Foreskin keratinocyte (primary cell): ENCODE measurements at places on chromosomes 12 and 14. TPM values are rescaled to one million over a fixed set of nuclear protein-coding genes. Genes with fewer than 3 reads are reported as not detected.

The KRT2 gene
- not detected in 2 replicates for total RNA-seq

The CCDC184 gene
- total RNA-seq, result 0.35 and 1.4 TPM in 2 replicates

The KCNK13 gene
- total RNA-seq, result not detected in 2 replicates

The IAPP gene
- not detected in 2 replicates for total RNA-seq

DNA sequence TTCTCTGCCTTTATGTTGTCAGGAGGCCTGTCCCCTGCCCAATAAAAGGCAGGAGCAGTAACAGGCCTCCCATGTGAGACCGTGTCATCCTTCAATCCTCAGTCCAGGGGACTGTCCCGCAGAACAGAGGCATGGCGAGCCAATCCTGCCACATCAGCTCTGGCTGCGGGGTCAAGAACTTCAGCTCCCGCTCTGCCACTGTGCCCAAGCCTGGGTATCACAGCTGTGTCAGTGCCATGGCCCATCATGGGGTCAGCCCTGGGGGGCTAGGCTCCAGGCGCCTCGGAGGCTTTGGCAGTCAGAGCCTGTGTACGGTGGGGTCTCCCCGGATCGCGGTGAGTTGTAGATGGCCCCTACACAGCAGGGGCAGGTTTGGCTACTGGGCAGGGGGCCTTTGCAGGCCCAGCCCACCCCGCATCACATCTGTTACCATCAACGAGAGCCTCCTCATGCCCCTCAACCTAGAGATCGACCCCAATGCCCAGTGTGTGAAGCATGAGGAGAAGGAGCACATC, 19.9 kb upstream of the KRT83 start:
- no peak for DNase-seq

- no peak for DNase-seq
These were observed 792.3 kb downstream of the TMEM121 start for GRCh38 chr14:106318700-106319099.

DNA sequence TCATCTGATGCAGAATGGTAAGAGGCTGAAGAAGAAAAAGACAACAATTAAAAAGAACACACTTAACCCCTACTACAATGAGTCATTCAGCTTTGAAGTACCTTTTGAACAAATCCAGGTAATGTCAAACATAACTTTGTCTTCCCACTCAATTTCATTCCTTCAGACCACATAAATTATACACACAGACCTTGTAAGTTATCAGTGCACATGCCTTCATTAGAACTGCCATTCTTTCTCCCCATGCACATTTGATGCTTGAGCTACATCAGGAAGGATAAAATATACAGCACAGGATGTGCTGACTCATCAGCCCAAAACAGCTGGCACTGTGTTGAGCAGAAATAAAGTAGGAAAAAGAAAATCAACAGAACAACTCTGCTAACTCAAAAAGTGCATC, 246.7 kb downstream of the PAWR start:
- DNase-seq, result no peak

- DNase-seq, result no peak
These were observed 466.1 kb downstream of the PRKD1 start for GRCh38 chr14:29461506-29461905.

DNA sequence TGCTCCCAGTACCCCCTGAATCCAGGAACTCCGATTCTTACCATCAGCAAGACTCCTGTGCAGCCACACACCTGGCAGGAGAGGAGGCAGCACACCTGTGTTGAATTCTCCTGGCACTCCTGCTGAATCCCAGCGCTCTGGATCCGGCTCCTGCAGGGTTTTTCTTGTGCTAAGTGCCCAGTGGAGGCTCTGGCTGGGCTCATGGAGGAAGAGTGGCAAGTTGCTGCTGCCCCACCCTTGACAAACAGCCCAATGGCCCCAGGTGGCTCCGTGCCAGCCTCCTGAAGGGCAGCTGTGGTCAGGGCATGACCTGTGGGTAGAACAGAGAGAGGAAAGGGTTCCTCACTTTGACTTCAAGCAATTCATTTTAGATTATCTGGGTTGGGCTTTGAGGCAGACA, 20.0 kb downstream of the CRACR2A start:
- DNase-seq, result no peak

DNA sequence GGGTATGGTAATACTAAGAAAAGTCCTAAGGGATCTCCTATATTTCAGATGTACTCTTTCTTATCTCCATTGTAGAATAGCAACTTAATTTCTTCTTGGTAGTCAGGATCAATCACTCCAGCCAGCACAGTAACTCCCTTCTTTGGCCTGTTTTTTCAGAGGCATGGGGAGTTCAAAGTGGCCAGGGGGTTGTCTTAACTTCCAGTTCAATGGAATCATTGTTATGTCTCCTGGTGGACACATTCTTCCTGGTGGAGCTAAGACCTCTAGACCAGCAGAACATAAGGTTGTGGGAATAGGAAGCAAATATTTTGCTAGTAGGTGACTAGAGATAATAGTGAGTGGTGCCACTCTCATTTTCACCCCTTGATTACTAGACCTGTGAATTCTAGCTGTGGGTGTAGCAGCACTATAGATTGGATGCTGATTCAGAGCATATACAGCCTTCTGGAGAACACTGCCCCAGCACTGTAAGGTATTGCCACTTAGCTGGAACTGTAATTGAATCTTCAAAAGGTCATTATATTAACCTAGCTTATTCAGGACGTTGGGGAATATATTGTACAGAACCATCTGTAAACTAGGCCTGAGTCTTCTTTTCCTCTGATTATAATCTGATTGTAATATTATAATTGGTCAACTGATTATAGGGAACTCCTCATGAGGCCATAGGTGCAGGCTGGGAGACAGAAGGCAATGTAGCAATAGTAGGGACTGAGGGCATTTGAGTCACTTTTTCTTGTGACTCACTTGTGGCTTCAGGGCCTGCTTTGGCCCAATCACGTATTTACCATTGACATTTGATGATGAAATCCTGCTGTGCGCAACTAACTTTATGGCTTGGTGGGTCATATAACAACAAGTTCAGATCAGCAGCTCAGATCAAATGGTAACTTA, 60.2 kb upstream of the ATP2B1 start:
- peak; percentile 99 for DNase-seq

- no peak for DNase-seq
These were observed 70.8 kb downstream of the KCNA5 start for GRCh38 chr12:5114436-5114835.
